ENCODE measurements at places on chromosomes 5 and 9.

DNA sequence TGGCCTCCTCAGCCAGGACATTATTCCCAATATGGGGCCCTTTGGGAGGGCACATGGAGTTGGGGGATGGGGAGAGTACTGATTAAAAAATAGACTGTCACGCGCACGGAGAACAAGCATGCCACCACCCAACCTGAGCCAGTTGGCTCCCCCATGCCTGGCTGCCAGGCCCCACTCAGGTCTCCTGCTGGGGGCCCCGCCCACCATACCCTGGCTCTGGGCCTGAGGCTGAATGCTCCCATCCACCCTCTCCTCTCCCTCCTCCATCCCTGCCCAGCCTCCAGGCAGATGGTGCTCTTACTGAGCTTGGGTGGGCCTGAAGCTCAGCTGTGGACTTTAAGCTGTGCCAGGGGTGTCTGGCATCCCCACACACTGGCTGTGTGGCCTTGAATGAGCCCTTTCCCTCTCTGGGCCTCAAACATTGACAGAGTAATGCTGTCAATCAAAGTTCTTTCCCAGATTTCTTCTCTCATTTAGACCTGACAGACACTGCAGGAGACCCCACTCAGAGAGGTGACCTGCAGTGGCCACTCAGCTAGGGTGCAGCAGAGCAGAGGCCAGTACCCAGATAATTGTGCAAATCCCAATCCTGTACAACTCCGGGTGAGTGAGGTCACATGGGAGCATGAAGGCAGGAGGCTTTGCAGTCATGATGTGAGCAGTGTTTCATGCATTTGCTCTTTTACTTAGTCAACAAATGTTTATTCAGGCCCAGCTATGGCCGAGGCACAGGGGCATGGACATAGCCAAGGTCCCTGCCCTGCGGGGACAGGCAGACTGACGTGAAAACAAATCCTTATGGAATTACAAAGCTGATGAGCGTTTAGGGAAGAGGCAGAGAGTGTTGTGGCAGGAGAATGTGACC, 9.8 kb upstream of the SYNPO start:
- no peak for DNase-seq

GRCh38 chr9:125902214-125902613, 155.0 kb downstream of the PBX3 start:
- DNase-seq = no peak

GRCh38 chr9:82091610-82092009, 103.0 kb downstream of the SPATA31D1 start:
- no peak for DNase-seq

DNA sequence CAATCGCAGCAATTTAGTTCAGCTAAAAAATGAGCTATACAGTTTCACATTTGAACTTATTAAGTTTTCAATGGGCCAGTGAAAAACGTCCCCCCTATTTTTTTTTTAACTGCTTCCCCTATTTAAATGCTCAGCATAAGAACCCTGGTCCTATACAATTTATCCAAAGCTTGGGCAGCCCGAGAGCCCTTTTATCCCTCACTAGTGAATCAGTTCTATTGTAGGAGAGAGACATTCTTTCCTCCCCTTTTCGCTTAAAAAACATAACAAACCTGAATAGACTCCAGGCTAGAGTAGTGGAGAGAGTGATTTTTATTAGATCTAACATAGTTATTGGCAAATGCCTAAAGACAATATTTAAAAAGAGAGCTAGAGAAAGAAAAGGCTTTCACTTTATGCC, 1.4 kb downstream of the LIX1 start:
- DNase-seq = no peak

DNA sequence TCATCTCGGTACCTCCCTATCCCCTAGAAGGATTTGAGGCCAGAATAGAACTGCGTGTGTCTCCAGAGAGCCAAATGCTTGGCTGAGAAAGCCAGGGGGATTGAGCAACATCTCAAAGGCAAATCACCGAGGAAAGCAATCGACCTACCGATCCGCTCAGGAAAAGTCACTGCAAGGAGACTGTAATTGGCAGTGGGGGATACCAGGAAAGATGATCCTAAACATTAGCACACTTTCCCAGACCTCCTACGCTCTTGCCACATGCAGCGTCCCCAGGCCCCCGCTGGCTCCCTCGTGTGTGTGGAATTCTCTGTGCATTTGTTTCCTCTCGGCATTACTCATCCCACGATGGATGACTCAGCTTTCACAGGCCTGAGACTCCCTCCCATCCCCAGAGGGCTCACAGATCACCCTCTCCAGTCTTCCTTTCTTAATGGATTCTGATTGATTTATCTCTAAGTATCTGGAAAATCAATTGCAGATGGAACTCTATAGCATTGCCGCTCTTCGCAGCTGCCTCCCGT, 82.2 kb upstream of the ICE1 start:
- no peak for DNase-seq

DNA sequence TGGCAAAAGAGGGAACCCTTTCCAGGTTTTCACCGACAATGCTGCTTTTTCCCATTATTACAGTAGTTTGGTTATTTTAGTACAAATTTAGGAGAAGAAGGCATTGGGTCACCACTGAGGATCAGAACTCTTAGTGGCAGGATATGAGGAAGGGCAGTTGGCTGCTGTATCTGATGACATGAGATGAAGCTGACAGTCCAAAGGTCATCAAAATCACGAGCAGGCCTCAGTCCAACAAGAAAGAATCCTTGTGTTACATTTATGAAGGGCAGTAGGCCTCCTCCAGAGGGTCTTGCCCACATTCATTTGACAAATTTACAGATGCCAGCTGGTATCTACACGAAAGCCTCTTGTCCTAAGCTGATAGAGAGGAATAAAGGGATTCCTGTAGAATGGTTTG, 49.5 kb upstream of the COL15A1 start:
- no peak for DNase-seq

DNA sequence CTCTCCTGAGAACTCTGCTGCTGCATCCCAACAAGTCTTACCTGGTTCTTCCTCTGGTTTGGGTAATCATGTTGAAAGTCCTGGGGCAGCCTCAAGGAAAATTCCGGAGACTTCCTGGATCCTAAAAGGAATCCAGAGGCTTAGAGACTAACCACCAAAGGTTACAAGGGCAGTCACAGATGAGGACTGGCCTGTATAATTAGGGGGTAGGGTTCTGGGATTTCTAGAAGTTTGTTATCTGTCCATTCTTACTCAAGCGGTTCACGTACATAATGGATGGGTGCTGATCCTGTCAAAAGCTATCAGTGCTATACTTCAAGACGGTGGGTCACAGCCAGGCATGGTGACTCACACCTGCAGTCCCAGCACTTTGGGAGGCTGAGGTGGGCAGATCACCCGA, 51.4 kb upstream of the EPB41L4B start:
- DNase-seq = no peak

DNA sequence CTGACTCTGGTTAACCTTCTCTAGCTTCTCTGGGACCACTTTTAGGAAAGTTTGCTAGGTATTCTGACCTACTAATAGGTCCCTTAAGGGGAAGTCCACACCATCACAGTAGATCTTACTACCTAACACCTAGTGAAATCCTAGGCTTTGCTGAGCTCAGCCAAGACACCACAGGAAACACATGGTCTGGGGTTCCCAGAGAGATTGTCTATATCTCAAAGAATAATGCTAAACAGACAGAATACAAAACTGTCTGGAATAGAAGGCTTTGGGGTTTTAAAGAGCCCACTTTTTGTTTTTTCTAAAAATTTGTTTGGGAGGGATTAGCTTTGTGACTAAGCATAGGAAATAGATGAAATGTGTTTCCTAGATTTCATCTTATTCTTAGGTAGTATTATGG, 395.1 kb downstream of the ARHGEF28 start:
- no peak for DNase-seq

DNA sequence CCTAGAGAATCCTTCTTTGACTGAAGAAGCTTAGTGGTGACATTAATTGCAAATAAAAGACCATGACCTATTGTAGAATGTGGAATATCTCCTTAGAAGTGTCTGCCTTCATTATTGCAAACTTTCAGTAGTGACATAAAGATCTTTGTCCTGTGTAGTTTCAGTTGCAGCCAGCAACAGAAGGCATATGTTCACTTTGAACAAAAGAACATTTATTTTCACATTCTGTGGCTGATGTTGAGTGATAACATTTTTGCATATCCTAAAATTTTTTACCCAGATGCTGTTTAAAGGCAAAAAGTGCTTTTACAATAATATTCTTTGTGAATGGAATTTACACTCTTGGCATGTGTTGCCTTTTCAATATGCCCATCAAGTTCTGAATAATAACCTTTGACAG, 165.9 kb downstream of the TMC1 start:
- DNase-seq = no peak

- no peak for DNase-seq
These were observed 286.1 kb downstream of the ANXA1 start for GRCh38 chr9:73437758-73438157.

DNA sequence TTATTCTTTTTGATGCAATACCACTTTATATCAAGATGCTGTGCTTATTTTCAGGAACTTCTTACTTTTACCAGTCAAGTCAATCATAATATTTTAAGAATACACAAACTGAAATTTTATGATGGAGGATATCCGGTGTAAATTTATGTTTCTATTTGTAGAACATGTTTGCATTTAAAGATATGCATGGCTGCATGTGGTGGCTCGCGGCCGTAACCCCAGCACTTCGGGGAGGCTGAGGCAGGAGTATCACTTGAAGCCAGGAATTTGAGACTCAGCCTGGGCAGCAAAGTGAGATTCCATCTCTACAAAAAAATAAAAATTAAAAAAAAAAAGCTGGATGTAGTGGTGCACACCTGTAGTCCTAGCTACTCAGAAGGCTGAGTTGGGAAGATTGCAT, 73.5 kb upstream of the ALDH1A1 start:
- DNase-seq = no peak

GRCh38 chr9:33103501-33104281, 27.2 kb upstream of the SMU1 start:
- no peak for DNase-seq

DNA sequence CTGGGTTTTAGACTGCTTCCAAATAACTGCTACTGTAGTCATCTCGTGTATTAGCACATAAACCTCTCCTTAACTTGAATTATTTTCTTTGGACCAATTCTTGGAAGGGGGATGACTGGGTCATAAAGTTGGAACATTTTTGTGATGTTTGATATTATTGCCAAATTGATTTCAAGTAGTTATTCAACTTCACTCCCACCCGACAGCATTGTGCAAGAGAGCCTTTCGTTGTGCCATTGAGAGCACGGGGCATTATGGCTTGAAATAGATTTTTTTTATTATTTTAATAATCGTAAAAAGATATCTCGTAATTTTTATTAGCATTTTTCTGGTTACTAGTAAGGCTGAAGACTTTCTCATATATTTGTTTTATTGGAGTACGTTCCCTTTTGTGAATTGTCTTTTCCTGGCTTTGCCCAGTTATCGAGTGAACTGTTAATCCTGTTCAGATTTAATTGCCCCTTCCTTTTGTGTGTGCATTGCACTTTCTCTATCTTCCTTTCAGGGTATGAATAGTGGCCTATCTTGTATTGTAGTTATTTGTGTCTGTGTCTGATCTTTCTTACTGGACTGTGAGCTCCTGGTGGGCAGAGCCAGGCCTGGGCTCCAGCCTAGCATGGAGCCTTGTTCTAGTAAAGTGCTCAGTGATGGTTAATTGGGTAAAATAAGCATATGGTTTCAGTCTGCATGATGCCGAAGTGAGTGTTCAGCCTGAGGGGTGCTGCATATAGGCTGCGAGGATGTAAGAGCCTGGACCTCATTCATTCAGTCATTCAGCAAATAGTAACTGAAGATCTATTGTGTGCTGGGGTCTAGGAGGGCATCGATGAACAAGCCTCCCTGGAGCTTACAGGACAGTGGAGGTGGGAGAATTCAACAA, 93.5 kb upstream of the SHB start:
- DNase-seq = no peak

- no peak for DNase-seq
These were observed 33.7 kb downstream of the CAMK2A start for GRCh38 chr5:150255659-150256409.

DNA sequence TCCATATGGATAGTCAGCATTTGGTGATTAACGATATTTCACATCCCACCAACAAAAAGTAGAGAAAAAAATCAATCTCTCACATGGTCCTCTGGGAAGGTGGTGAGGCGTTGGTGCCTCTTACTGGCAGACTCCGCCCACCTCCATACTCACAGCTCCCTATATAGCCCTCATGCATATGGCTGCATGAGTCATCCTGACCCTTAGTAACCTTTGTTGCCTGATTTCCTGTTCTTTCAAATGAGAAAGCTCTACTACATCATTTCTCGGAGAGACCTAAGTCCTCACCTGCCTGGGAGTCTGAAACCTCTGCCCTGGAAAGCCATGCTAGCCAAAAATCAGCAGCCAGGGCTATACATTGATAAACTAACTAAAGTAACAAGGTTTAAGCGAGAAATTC, 33.3 kb upstream of the ABCA1 start:
- peak; percentile 78 for DNase-seq

DNA sequence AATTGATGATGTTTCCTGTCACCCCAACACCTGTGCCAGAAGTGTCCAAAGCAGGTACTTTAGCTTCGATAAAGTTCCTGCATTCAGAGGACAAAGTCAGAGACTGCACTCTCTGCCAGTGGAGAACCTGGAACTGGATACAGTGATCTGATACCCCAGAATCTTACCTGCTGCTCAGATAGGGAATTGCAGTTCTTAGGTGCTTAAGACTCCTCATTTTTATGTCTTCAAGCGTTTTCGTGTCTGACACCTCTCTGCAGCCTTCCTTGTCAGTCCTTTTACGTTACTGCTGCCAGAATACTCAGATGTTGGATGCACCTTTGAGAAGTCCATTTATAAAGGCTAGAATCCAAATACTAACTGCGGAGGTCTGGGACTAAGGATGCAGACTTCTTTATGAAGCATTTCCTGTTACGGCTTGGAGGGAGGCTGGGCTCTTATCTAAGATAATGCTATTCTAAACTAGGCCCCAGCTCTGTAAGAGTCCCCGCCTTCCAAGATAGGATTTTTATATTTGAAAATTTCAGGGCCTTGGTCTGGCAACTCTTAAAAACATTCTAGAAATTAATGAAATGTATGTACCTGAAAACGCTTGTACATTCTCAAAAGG, 1.9 kb downstream of the ISOC1 start:
- no peak for DNase-seq

GRCh38 chr9:135010921-135011320, 76.5 kb upstream of the OLFM1 start:
- no peak for DNase-seq

DNA sequence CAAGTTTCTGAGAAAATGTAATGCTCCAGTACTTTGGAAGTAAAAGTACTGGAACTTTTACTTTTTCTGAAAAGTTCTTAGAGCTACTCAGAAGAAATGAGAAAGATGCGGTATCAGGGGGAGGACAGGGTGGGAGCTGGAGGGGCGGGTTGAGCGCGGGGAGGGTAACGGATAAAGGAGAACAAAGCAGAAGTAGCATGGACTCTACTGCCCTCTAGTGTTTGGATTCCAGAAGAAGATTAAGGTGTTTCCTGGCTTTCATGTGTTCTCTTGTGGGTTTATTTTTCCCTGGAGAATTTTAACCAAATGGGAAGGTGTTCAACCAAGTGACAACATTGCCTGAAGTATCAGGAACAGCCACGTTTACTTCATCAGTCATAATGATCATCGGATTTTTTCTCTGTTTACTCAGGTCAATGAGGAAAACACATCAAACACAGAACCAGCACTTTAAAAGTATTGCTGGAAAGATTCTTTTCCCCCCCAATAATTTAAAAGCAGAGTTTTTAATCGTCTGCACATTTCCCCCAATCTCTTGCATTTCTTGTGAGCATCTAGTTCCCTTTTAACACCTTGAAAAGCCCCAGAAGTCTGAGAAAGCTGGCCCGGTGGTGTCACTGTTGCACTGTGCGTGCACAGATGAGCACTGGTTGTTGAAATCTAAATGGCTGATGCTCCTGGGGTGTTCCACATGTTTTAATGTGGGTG, 190.6 kb downstream of the MPDZ start:
- peak; percentile 1 for DNase-seq

GRCh38 chr5:138077064-138077696, 6.7 kb upstream of the WNT8A start:
- peak; percentile 54 for DNase-seq

- no peak for DNase-seq
These were observed 205.4 kb downstream of the SNX18 start for GRCh38 chr5:54722846-54723433.

Measured in CD4-positive, alpha-beta T cell treated with Interferon alpha-2 for 1 hour (primary cell).